ENCODE measurements at places on chromosomes 5 and 9.

DNA sequence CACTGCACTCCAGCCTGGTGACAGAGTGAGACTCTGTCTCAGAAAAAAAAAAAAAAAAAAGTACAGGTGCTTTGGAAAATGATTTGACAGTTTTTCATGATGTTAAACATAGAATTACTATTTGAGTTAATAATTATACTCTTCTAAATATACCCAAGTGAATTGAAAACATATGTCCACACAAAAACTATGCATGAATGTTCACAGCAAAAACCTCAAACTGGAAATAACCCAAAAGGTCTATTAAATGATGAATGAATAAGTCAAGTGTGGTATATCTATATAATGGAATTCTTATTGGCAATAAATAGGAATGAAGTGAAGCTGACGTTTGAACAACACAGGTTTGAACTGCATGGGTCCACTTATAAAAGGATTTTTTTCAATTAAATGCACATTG lies 207.2 kb upstream of the DAB2 start:
- no peaks in the 10 kb centered on the region for H3K36me3 ChIP-seq
- DNase-seq = no peak
- H3K27me3 ChIP-seq = peaks cover 3% of the 10 kb centered on the region

- no peaks in the 10 kb centered on the region for H3K27me3 ChIP-seq
- no peak overlapping the region for H3K27ac ChIP-seq
- no peak for DNase-seq
- no peaks in the 10 kb centered on the region for H3K4me1 ChIP-seq
- no peak overlapping the region for H3K4me3 ChIP-seq
Measured at GRCh38 chr5:178449163-178450070, 140.8 kb downstream of the COL23A1 start.

GRCh38 chr5:81425569-81425968 lies 31.6 kb upstream of the ACOT12 start:
- H3K27ac ChIP-seq = peak overlapping the region; percentile 31
- H3K27me3 ChIP-seq = no peaks in the 10 kb centered on the region
- peaks cover 24% of the 10 kb centered on the region for H3K4me1 ChIP-seq
- no peaks in the 10 kb centered on the region for H3K36me3 ChIP-seq

DNA sequence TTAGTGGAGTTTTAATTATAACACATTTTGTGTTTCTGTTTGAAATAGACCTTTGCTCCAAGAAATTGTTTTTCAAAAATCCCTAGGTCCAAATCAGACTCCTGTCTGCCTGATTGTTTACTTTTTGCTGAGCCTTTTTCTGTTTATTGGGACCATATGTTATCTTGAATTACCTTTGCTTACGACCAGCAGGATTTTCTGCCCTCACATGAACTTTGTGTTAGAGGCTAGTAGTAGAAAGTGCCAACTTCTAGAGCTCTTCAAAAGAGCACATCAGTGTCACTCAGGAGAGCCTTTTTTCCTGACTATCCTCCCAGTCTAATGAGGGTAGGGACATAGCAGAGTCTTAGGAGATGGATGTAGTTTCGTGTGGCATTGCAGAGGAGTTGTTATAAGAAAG lies 10.2 kb downstream of the RECK start:
- H3K27me3 ChIP-seq = no peaks in the 10 kb centered on the region
- no peak overlapping the region for H3K4me3 ChIP-seq
- DNase-seq = no peak

DNA sequence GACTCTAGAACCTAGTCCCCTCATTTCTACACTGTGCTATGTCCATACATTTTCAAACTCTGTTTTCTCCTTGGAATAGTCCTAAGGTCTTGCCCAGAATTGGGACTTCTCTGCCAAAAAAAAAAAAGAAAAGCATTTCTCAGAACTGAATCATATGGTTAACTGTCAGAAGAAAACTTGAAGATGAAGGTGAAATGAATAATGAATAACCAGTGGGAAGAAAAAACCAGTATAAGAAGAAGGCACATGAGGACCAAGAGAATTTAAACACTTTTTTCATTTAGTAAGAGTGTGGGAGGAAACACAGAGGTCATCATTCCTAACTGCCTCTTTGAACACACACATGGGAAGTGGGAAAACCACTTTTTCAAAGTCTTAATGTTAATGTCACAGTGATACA lies 197.7 kb downstream of the PRELID2 start:
- H3K27me3 ChIP-seq = no peaks in the 10 kb centered on the region
- no peak for DNase-seq
- no peak overlapping the region for H3K4me3 ChIP-seq
- H3K27ac ChIP-seq = no peak overlapping the region

DNA sequence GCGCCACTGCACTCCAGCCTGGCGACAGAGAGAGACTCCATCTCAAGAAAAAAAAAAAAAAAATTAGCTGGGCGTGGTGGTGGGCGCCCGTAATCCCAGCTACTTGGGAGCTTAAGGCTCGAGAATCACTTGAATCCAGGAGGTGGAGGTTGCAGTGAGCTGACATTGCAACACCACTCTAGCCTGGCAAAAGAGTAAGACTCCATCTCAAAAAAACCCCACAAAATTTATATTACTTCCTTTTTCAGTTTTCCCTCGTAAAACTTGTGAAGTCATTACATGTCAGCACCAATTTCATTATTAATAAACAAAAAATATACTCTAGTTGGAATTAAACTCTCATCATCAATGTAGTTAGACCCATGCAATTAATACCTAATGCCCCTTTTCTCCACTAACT lies 43.9 kb downstream of the SHLD3 start:
- no peak overlapping the region for H3K4me3 ChIP-seq
- no peaks in the 10 kb centered on the region for H3K27me3 ChIP-seq

- H3K4me3 ChIP-seq = no peak overlapping the region
- no peak for DNase-seq
- H3K27me3 ChIP-seq = no peaks in the 10 kb centered on the region
- no peaks in the 10 kb centered on the region for H3K4me1 ChIP-seq
- no peak overlapping the region for H3K27ac ChIP-seq
Measured at GRCh38 chr9:89225587-89225986, 47.0 kb upstream of the SHC3 start.

DNA sequence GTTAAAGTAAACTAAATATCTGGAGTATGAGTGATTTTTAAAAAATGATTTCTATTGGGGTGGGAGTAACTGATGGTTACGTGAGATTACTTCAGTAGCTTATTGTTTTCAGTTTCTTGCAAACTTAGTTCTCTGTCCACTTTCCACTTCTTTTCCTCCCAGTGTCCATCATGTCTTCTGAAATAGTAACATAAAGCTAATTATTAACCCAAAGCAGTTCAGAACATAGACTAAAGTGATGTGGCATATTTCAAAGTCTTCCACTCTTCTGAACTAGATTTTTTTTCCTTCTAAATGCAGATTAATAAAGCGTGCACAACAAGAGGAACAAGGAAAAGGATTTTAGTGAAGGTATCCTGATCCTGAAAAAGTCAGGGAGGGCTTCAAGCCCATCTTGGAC lies 114.1 kb downstream of the MAN2A1 start:
- H3K27me3 ChIP-seq = no peaks in the 10 kb centered on the region
- H3K27ac ChIP-seq = no peak overlapping the region
- no peak for DNase-seq
- H3K36me3 ChIP-seq = no peaks in the 10 kb centered on the region

- no peaks in the 10 kb centered on the region for H3K36me3 ChIP-seq
- H3K27me3 ChIP-seq = no peaks in the 10 kb centered on the region
- H3K4me3 ChIP-seq = no peak overlapping the region
- peaks cover 12% of the 10 kb centered on the region for H3K4me1 ChIP-seq
Measured at GRCh38 chr9:115643948-115644727, 509.5 kb upstream of the PAPPA start.

GRCh38 chr9:82988488-82988887 lies 74.5 kb downstream of the RASEF start:
- H3K36me3 ChIP-seq = no peaks in the 10 kb centered on the region
- H3K4me3 ChIP-seq = no peak overlapping the region
- no peaks in the 10 kb centered on the region for H3K4me1 ChIP-seq

- peaks cover 13% of the 10 kb centered on the region for H3K27me3 ChIP-seq
- H3K36me3 ChIP-seq = no peaks in the 10 kb centered on the region
- H3K27ac ChIP-seq = no peak overlapping the region
- H3K4me1 ChIP-seq = no peaks in the 10 kb centered on the region
Measured at GRCh38 chr9:109725460-109725859, 54.5 kb upstream of the PALM2AKAP2 start.

GRCh38 chr9:83219154-83219923 lies 156.4 kb upstream of the RASEF start:
- peaks cover 10% of the 10 kb centered on the region for H3K4me1 ChIP-seq
- no peaks in the 10 kb centered on the region for H3K36me3 ChIP-seq
- H3K4me3 ChIP-seq = peak overlapping the region; percentile 74
- no peak overlapping the region for H3K27ac ChIP-seq
- H3K27me3 ChIP-seq = no peaks in the 10 kb centered on the region
- DNase-seq = peak; percentile 85

DNA sequence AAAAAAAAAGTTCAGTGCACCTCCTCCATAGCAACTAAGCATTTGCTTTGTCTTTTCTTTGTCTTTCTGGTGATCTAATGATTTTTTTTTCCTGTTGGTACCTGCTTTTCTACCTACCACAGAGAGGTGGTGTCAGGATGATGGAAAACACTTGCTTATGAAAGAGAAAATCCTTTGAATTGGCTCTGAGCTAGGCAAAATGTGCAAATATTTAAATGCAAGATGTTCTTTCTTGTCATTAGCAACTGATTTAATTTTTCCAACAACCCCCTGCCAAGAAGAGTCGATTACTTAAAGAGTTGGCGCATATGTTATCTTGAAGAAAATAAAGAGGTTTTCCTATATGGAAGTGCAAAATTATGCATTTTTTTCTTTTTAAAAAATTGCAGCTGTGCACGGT lies 37.7 kb downstream of the TNC start:
- H3K27me3 ChIP-seq = no peaks in the 10 kb centered on the region
- H3K4me3 ChIP-seq = no peak overlapping the region
- no peaks in the 10 kb centered on the region for H3K4me1 ChIP-seq
- DNase-seq = no peak
- peaks cover 91% of the 10 kb centered on the region for H3K36me3 ChIP-seq

DNA sequence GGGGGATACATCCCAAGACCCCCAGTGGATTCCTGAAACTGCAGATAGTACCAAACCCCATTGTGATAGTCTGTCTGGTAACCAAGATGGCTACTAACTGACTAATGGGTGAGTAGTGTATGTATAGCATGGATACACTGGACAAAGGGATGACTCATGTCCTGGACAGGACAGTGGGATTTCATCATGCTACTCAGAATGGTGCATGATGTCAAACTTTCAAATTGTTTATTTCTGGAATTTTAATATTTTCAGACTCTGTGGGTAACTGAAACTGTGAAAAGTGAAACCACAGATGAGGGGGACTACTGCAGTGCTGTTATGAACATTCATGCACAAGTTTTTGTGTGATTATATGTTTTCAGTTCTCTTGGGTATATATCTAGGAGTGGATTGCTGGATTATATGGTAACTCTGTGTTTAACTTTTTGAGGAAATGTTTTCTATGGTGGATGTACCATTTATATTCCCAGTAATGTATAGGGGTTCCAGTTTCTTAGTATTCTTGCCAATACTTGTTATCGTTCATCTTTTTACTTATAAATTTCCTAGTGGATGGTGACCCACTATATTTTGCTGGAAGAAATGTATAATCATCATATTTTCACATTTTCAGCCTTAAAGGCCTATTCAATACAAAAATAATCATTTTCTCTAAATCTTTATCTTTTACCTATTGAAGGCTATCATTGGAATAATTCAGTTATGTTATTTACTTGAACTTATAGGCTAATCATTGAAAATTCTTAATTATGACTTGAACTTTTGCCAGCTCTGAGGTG lies 140.9 kb downstream of the NR3C1 start:
- peak overlapping the region; percentile 85 for H3K27ac ChIP-seq
- H3K27me3 ChIP-seq = no peaks in the 10 kb centered on the region
- H3K4me3 ChIP-seq = no peak overlapping the region
- no peaks in the 10 kb centered on the region for H3K36me3 ChIP-seq
- peak; percentile 39 for DNase-seq
- peaks cover 7% of the 10 kb centered on the region for H3K4me1 ChIP-seq

- H3K36me3 ChIP-seq = no peaks in the 10 kb centered on the region
- H3K4me3 ChIP-seq = peak overlapping the region; percentile 93
Measured at GRCh38 chr9:129173296-129174101, 4.6 kb downstream of the IER5L start.

GRCh38 chr5:166083183-166083959 lies 2208.1 kb upstream of the WWC1 start:
- no peak overlapping the region for H3K4me3 ChIP-seq
- no peaks in the 10 kb centered on the region for H3K27me3 ChIP-seq
- H3K36me3 ChIP-seq = no peaks in the 10 kb centered on the region
- no peaks in the 10 kb centered on the region for H3K4me1 ChIP-seq
- no peak for DNase-seq

DNA sequence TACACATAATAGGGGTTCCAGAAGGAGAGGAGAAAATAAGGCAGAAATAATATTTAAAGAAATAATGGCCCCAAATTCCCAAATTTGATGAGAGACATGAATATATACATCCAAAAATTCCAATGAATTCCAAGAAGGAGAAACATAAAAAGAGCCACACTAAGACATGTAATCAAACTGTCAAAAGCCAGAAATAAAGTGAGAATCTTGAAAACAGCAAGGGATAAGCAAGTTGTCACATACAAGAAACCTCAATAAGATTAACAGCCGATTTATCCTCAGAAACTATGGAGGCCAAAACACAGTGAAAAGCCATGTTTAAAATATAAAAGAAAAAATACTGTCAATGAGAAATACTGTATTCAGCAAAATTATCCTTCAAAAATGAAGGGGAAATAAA lies 14.5 kb downstream of the CATSPER3 start:
- H3K4me3 ChIP-seq = no peak overlapping the region
- no peaks in the 10 kb centered on the region for H3K4me1 ChIP-seq
- no peak overlapping the region for H3K27ac ChIP-seq

- peaks cover 18% of the 10 kb centered on the region for H3K4me1 ChIP-seq
- no peak overlapping the region for H3K27ac ChIP-seq
- no peak for DNase-seq
- H3K27me3 ChIP-seq = no peaks in the 10 kb centered on the region
- no peak overlapping the region for H3K4me3 ChIP-seq
Measured at GRCh38 chr5:138459311-138459933, 5.9 kb upstream of the EGR1 start.

- peaks cover 18% of the 10 kb centered on the region for H3K36me3 ChIP-seq
- H3K27me3 ChIP-seq = no peaks in the 10 kb centered on the region
Measured at GRCh38 chr9:116342061-116342460, 188.5 kb downstream of the PAPPA start.

DNA sequence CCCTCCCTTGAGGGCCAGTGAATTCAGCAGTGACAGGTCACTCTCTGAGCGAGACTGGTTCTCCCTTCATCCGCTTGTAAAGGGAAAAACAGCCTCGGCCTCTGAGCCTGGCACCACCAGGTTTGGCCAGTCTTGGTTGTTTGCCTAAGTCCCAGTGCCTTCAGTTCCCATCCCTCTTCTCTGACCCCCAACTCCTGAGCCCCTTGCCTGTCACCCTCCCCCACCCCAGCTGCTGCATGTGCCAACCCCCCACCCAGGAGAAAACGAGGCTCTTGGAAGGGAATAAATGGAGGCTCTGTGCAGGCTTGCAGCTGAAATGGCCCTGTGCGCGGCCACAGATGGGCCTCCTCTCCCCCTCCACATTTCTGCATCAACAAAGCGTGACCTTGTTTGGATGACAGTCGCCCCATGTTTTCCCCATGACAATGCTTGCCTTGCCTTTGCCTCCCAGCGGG lies 3.1 kb downstream of the URM1 start:
- H3K4me3 ChIP-seq = no peak overlapping the region
- peaks cover 20% of the 10 kb centered on the region for H3K4me1 ChIP-seq
- DNase-seq = peak; percentile 46
- H3K27ac ChIP-seq = no peak overlapping the region
- peaks cover 14% of the 10 kb centered on the region for H3K36me3 ChIP-seq
